ENCODE measurements at places on chromosomes 7 and 10. TPM values are rescaled to one million over a fixed set of nuclear protein-coding genes. Genes with fewer than 3 reads are reported as not detected.

DNA sequence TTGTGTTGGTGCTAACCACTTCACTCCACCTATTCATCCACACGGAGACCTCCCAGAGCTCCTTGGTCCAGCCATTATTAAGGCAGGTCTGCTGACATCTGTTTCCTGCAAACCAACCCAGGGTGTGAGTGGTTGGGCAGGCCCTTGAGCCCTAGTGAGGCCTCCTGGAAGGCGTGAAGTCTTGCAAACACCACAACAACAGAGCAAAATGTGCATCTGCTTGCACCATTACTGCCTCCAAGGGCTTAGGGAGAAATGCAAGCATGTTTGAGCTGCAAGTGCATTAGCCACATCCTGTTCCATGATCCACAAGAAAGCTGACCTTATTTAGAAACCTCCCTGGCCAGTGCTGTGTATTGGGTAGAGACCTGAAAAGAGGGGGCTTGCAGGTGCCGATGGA, 325.5 kb downstream of the GRID1 start:
- no peak for DNase-seq

Gene COL17A1
- total RNA-seq: 0.19 TPM

Gene INPP5A
- total RNA-seq: 30.5 TPM

- no peak for DNase-seq
These were observed 77.5 kb downstream of the HGF start for GRCh38 chr7:81692146-81692905.

- DNase-seq: no peak
These were observed 43.5 kb downstream of the STRA8 start for GRCh38 chr7:135277161-135277560.

DNA sequence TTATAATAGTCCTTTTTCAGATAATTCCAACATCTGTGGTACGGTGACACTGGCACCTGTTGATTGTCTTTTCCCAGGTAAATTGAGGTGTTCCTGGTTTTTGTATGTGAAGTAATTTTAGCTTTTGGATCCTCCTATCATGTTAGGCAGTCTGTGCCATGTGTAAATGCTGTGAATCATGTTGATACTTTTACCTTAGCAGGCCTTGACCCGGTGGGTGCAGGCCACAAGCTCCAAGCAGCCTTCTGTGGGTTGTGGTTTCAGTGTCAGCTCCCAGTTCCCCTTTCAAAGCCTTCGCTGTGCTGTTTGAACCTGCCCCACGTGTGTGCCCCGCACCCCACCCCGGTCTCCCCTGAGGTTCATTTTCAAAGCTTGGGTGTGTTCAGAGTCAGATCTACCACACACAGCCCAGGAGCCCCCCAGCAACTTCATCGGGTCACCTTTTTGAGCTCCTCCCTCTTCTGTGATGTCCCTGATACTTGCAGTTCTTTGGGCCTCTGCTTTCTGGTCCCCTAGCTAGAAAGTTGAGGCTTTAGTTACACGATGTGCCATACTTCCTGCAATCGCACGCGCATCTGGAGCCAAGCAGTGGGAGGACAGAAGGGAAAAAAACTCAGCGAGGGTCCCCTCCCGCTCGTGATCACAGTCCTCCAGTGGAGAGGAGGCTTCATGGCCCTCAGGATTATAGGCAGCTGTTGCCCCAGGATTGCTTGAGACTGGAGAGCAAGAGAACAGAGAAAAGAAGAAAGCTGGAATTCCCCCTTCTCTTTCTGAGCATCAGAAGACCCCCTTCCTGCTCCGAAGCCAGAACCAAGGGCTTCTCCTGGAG, 8.7 kb upstream of the BHLHA15 start:
- DNase-seq: no peak

DNA sequence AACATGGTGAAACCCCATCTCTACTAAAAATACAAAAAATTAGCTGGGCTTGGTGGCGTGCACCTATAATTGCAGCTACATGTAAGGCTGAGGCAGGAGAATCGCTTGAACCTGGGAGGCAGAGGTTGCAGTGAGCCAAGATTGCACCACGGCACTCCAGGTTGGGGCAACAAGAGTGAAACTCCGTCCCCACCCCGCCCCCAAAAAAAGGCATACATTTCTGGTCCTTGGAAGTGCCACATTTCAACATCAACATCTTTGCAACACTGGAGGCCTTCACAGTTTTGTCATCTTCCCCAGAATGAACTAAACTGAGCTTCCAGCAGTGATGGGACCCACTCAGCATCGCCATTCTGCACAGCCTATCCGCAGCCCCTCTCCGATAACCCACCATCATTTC, 36.6 kb downstream of the FAM53B start:
- no peak for DNase-seq
